CD8-positive, alpha-beta T cell (primary cell): ENCODE measurements at places on chromosomes 7 and 10.
A peak's percentile ranks its signal among the peaks of the same experiment; 100 is the strongest.

DNA sequence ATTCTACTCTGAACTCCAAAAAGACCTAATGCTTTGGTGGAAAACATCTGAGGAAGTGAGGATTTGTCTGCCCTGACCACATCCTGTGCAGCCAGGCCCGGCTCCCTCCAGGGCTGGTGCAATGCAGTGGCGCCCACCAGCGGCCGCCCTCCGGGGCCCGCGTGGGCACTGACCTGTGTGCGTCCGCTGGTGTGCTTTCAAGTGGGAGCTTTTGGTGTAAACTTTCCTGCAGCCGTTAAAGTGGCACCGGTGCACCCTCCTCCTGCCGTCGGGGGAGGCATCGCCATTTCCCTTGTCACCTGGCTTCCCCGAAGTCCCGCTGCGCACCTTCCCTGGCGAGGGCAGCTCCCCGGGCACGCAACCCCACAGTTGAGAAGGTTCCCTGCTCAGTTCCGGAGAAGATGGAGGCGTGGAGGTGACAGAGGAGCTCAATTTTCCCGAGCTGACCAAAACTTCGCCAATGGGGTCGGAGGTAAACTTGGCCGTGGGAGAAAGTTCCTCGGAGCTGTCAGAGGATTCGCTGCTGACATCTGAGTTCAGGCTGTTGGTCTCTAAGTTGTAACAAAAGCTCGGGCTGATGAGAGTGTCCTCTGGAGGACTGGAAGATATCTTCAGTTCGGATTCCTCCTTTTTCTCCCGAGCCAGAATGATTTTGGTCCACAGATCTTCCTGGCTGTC is 3.4 kb downstream of the KLF6 start:
- DNase-seq, result no peak

DNA sequence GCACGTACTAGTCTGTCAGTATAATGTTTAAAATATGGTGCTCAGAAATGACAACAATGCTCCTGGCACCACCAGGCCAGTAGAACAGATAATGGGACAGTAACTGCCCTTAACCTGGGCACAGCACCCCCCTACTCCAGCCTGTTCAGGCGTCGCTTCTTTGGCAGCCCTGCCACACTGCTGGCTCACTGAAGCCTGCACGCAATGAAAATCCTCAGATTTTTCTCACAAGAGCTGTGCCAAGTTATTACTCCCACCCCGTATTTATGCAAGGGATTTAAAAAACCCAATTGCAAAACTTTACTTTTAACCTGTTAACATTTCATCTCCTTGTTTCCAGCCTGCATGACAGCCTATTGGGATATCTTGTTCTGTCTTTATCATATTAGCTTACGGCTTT is 56.6 kb upstream of the LAMB1 start:
- no peak for DNase-seq

- DNase-seq, result no peak
Observed at GRCh38 chr7:155848691-155849669, 36.7 kb upstream of the SHH start.

- DNase-seq, result no peak
Observed at GRCh38 chr7:88111140-88111743, 108.6 kb downstream of the SRI start.

- no peak for DNase-seq
Observed at GRCh38 chr7:137772748-137773147, 74.0 kb downstream of the DGKI start.

- DNase-seq, result peak; percentile 52
Observed at GRCh38 chr10:15879058-15879457, 18.8 kb upstream of the MINDY3 start.

GRCh38 chr7:142689439-142690120 is 59.7 kb upstream of the PRSS1 start:
- no peak for DNase-seq

GRCh38 chr7:41053820-41054219 is 649.1 kb downstream of the INHBA start:
- no peak for DNase-seq

DNA sequence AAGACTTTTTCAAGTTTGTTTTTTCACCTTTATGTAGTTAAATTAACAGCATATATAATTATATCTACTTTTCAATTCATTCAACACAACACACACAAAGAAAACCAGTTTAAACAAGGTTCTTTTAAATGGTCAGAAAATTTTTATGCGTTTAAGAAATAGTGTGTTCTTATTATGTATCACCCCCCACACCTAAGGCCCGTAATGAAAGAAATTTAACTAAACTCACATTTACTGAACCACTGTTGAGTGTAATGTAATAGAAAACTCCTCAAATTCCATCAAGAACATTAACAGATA is 19.0 kb upstream of the ITGB8 start:
- no peak for DNase-seq
